HT-29 (cell line): ENCODE measurements at places on chromosomes 7 and 10.
A peak's percentile ranks its signal among the peaks of the same experiment; 100 is the strongest.

- DNase-seq, result no peak
Measured at GRCh38 chr7:113140956-113141355, 22.6 kb upstream of the SMIM30 start.

- peak; percentile 93 for DNase-seq
Measured at GRCh38 chr7:55132890-55133551, 114.2 kb downstream of the EGFR start.

GRCh38 chr7:32489788-32490126 is 423 bp downstream of the LSM5 start:
- DNase-seq, result no peak

DNA sequence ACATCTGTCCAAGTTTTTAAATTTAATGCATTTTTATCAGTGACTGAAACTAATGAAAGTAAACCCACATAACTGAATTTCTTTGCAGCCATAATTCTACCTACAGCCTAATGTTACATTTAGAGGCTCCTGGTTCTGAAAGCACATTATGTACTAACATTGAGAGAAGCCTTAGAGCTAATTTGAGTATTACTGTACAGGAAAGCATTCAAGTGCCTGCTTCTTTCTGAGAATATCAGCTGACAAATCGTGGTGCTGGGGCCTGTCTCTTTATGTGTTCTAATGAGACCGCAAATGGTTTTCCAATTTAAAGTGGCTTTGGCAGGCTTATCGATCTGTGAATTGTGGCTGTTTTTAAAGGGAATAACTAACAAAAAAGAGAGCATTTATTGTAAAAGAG is 32.3 kb upstream of the DGKB start:
- no peak for DNase-seq

DNA sequence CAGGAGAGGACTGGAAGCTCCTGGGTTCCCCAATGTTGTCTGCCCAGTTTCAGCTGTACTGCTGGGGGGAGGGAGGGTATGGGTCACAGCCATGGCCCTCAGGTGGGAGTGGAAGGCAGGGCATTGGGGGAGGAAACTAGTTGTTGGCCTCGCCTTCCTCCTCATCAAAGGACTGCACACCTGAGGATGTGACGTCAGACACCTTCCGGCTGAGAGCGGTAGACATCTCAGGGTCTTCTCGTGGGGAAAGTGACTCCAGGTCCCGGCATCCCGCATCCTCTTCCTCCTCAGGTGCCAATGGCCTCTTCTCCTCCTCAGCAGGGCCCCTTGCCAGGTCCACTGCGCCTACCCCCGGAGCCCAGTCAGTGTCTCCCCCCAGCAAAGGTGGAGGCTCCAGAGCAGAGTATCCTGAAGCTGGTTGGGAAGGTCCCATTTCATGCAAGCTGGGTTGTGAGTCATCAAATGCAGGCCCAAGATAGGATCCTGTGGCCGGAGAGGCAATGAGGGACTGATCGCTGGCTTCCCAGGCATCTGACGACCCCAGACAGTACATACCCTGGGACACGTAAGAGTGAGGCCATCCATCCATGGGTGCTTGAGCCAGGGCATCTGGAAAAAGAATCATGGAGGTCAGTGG is 6.0 kb downstream of the FAM131B start:
- DNase-seq, result no peak

DNA sequence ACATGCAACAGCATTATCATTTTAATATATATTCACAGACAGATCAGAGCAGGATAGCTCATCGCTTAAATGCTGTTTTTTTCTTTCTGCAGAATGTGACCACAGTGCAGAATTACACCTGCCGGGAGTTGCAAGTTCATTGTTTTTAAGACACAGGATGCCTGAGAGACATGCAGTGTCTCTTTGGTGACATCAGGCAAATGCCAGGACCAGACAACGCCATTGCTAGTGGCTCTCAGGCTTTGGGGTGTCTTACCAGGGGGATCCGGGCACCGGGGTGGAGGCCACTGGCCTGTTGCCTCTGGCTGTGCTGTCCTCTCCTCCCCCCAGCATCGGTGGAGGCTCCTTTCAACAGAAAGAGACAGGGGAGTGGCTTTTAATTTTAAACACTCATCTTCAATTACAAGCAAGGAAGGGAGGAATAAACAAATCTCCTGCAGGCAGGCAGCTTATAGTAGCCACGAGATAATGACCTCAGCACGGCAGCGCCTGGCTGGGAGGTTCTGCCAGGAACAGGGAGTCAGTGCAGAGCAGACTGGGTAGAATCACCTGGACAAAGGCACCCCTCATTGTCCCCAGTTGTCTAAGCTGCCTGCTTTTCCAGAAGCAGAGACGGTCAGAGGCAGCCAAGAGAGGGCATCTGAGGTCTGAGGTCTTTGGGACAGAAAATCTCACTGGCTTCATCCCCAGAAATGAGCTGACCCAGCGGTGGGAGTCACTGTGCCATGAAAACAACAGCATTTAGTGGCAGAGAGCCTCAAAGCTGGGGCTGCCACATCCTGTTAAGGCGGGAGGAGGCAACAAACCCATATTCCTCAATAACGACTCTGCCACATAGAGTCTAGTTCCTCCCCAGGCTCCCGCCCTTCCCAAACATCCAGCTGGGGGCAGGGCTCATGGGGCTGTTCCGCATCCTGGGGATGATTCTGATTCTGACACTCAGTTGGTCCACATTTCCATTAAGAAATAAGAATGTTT is 148.4 kb downstream of the TCERG1L start:
- DNase-seq, result no peak

GRCh38 chr10:68562661-68563570 is 2.8 kb downstream of the TET1 start:
- DNase-seq, result no peak

DNA sequence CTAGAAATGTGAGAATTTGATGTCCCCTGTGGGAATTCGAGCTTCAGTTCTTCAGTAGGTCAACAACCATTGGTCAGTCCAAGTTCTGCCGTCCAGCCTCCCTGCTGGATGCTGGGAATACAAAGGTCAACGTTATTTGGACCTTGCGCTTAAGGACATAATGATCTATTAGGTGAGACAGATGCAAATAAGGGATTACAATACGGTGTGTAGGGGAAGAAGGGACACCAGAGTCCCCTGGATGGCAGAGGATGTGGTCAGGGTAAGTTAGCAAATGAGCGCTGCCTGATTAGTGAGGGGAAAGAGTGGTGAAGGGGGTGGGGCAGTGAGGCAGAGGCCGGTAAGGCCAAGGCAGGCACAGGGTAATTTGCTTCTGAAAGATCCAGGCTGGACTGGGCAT is 16.2 kb downstream of the CCNY start:
- no peak for DNase-seq

- DNase-seq, result no peak
Measured at GRCh38 chr7:14242175-14242574, 252.7 kb upstream of the ETV1 start.

- DNase-seq, result peak; percentile 15
Measured at GRCh38 chr10:108060246-108060645, 895.7 kb upstream of the SORCS1 start.

- no peak for DNase-seq
Measured at GRCh38 chr10:96834120-96834519, 2.0 kb downstream of the LCOR start.

DNA sequence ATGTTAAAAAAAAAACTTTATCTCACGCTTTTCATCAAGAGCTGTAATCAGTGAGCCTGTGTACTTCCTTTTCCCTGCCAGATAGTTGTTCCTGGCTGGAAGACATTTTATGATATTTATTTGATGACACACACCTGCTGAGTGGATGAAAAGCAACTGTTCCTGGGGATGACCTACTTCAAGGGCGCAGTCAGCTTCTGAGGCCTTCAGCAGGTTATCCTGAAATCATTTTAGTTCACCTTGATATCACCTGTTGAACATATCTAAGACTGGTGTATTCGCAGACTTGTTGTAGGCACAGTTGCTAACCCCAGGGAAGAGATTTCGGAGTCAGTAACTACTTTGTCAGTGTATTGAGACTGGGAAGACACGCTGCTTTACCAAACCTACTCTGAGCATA is 234.5 kb upstream of the TCF7L2 start:
- peak; percentile 26 for DNase-seq

GRCh38 chr10:103899312-103899711 is 18.7 kb downstream of the STN1 start:
- DNase-seq, result no peak

DNA sequence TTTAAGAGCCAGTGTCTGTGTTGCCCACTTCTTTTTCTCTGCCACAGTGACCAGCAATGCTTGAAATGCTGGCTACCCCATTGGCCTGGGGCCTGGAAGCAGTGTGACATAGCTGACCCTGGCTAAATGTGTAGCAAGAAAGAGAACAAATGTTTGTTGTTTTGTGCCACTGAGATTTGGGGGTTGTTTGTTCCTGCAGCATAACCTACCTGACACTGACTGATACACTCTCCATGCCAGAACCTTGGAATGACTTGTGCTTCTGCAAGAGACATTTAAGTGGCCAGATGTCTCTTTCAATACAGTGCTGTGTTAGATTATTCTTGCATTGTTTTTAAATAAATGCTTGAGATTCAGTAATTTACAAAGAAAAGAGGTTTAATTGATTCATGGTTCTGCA is 411.5 kb downstream of the TYW1 start:
- no peak for DNase-seq

- DNase-seq, result no peak
Measured at GRCh38 chr10:80909254-80909653, 371.6 kb downstream of the SH2D4B start.

DNA sequence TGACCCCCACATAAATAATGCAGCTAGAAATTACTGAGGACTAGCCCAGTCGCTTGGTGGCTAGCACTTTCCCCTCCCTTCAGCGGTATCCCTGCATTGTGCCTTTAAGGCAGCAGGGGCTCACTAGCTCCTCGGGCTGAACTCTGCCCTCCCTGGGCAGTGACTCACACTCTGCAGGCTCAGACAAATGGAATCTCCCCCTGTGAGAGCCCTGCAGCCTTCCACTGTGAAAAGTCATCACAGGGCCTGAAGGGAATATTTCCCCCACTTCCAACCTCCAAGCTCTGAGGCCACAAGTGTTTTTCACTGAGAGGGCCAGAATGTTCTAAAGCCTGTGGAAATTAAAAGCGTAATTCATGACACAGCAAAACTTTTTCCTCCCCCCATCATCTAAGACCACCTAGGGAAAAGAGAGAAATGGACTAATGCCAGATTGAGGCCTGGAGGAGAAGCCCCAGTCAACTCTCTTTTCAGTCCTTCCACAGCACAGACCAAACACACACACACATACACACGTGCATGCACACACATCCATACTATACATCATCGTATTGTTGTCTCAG is 93.6 kb upstream of the COL1A2 start:
- DNase-seq, result peak; percentile 88

DNA sequence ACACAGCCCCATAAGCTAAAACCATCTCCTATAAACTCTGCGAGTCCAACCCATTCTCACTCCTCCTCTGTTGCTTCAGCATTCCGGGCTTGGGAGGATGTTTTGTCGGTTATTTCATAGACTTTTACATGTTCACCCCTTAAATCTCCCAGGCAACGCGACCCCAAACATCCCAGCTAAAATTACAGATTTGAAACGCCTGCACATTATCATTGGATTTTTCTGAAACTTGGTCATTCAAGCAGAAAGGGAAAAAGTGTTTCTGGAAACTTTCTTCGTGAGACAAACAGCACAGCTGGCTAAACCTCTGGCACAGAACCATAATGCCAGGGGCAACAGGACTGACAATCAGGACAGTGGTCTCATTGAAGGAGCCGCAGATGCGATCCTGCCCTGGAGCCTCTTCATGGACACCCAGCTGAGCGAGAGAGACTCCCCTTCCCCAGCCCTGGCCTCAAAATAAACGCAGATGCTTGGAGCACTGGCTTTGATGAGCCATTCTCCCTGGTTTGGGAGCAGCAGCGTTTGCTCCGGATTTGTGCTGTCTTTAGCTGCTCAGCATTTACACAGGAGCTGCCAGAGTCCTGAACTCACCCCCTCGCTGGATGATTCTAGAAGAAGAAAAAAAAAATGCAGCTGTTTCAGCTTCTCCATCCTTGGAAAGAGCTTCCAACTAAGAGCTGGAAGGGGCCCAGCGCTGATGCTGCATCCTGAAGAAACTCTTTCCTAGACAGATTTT is 30.1 kb downstream of the AFAP1L2 start:
- DNase-seq, result no peak

GRCh38 chr10:44627591-44628354 is 242.9 kb upstream of the CXCL12 start:
- no peak for DNase-seq

GRCh38 chr7:131556053-131556908 is at the start of gene PODXL:
PODXL (minus strand) TSS chr7:131556628; CDS start chr7:131556359, 269 bp downstream.
- DNase-seq, result peak; percentile 79

GRCh38 chr7:33757563-33758165 is 147.7 kb upstream of the BMPER start:
- DNase-seq, result peak; percentile 80

GRCh38 chr10:102645388-102645740 is 1.1 kb downstream of the TRIM8 start:
- DNase-seq, result peak; percentile 74

GRCh38 chr10:71081912-71082311 is 130.5 kb upstream of the UNC5B start:
- DNase-seq, result no peak

DNA sequence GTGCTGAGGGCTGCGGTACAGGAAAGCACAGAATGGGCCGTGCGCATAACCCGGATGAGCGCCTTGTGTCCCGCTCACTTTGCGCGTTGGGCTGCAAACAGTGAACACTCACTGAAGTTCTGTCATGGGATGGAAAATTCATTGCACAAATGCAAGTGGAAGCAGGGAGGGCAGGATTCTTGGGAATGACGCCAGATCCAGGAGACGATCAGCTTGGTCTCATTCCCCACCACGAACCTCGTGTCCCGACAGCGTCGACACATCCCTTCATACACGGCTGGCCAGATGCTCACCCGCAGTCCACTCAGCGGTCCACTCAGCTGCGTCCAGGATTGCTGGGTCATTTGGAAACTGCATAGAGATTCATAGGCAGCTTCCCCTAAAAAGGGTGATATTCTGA is 607.1 kb downstream of the SDK1 start:
- DNase-seq, result no peak

DNA sequence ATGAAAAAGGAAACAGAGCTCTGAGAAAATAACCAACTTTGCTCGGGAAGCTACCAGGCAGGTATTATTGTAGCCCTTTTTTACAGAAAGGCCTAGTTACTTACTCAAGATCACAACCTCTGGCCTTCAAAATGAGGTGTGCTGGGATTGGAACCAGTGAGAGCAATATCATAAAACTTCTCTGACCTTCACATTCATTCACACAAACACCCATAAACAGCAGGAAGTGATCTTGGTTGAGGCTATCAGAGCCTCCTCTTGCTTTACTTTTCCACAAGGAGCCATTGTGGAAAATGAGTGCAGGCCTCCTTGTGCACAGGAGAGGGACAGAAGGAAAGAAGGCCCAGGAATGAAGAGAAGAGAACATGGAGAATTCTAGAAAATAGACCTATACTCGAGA is 204.5 kb upstream of the NPVF start:
- DNase-seq, result no peak

DNA sequence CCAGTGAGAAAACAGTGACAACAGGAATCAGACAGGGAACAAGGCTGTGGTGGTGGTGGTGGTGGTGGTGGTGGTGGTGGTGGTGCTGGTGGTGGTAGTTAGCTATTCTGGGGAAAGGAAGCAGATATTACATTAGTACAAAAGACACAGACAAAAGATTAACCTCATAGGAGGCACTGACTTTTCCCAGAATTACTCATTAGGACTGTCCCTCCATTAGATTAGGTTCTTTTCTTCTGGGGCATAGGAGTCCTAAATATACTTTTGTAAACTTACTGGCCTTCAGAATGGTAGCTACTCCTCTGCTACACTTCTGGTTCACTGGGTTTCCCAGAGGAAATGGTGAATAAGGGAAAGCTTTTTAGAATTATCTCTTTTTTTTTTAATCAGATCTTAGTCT is 156.6 kb upstream of the SEMA3D start:
- no peak for DNase-seq
